Skeletal muscle tissue (tissue), 5 donors: ENCODE measurements at places on chromosomes 7 and 10. TPM values are rescaled to one million over a fixed set of nuclear protein-coding genes. Genes with fewer than 3 reads are reported as not detected.

Gene HSPA12A
- total RNA-seq, result 8.4 TPM

Gene FAM25G
- not detected for total RNA-seq

Gene NUDT13
- 2.1 TPM for total RNA-seq

Gene SNCG
- 4.2 TPM for total RNA-seq

Gene GRM3
- under 0.01 TPM for total RNA-seq

Gene DKK1
- total RNA-seq, result under 0.01 TPM

Gene BET1
- total RNA-seq, result 19.3 TPM

Gene PDZD7
- total RNA-seq, result 1.0 TPM

Gene C10orf90
- under 0.01 TPM for total RNA-seq

Gene CDC14C
- total RNA-seq, result not detected

Gene GPR37
- 20.9 TPM for total RNA-seq

Gene FGL2
- 32.4 TPM for total RNA-seq

Gene CXCL12
- 83.5 TPM for total RNA-seq

Gene TUBGCP2
- total RNA-seq, result 39.7 TPM

Gene CYP26C1
- not detected for total RNA-seq

Gene TMEM26
- 15.7 TPM for total RNA-seq

Gene COL28A1
- total RNA-seq, result 2.1 TPM

Gene FAM241B
- total RNA-seq, result not detected

Gene CYP3A7
- 0.52 TPM for total RNA-seq

Gene CALHM2
- 4.7 TPM for total RNA-seq

Gene NPFFR1
- total RNA-seq, result under 0.01 TPM

Gene PNLIPRP1
- total RNA-seq, result not detected

Gene VSTM4
- total RNA-seq, result 40.7 TPM

Gene OR2A5
- total RNA-seq, result not detected
